ENCODE measurements at places on chromosomes 7 and 10.

- DNase-seq, result no peak
These were observed 2.7 kb downstream of the IGFBP1 start for GRCh38 chr7:45890902-45891461.

DNA sequence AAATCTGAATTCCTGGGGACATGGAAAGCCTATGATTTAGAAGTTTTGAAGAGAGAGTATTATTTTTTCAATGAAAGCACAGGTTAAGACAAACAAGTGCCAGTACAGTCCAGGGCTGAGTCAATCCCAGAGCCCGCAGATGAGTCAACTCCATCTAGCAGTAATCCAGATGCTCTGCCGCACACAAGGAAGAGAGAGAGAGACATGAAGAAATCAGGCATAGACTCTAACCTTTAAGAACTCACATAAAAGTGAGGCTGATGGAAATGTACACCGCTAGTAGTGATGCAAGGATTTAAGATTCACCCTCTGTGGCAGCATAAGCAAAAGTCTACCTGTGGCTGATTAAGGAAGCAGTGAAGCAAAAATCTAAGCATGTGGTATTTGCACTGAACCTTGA is 651.5 kb downstream of the TNS3 start:
- no peak for DNase-seq

DNA sequence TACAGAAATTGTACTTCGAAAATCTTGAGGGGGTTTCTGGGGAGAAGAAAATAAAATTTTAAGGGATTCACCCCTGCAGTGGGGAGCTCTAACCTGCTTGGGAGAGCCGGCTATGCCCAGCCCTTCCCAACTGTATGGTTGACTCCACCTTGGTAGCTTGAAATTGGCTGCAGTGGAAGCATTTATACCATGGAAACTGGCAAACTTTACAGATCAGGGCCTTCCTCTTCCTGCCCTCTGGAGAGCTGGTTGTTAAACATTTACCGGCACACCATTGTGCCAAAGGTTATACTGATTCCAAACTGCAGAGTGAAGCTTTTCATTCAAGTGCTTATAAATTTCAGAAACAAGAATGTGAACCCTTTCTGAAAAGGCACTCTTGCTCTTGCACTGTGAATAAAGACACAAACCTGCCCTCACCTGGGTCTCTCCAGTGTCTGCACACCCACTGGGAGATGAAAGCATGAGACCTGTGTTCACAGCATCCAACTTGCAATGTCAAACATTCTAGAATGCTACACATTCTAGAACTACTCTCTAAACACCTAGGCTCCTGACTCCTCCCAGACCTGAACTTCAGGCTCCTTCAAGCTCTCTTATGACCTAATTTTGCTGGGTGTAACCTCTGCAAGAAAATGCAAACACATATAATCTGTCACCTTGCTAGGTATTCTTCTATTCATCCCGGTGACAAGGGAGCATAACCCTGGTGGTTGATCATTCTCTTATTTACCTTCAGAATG is 44.7 kb downstream of the ABLIM1 start:
- DNase-seq, result no peak

DNA sequence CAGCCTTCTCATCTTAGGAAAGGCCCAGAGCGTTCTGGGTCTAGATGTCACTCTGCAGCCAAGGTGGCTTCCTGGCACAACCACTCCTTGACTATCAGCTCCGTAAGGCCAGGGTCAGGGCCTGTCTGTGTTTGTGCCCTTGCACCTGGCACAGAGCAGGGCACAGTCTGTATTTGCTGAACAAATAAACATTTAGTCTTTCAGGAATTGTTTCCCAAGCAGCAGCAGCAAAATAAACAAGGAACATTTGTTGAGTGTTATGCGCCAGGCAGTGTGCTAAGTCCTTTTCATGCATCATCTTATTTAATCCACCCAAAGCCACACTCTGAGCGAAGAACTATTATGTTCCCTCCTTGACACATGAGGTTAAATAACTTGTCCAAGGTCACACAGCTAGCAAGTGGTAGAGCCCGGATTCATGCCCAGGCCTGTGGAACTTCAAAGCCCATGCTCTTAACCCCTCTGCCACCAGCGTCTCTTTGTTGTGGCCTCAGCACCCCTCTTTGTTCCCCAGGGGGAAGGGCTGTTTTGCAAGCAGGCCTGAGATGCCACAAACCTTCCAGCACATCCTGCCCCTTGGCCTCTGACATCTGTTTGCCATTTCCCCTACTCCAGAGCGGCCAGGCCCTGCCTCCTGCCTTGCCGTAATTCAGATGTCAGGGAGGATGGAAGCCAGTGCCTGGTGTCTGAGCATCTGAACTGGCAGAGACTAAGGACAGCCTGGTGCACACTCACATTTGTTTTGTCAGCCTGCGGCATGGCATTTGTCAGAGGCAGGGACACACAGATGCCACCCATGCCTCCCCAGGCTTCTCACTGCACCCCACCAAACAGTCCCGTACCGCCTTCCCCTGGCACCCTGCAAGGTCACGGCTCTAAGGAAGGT is 325.8 kb upstream of the ZMIZ1 start:
- DNase-seq, result no peak

DNA sequence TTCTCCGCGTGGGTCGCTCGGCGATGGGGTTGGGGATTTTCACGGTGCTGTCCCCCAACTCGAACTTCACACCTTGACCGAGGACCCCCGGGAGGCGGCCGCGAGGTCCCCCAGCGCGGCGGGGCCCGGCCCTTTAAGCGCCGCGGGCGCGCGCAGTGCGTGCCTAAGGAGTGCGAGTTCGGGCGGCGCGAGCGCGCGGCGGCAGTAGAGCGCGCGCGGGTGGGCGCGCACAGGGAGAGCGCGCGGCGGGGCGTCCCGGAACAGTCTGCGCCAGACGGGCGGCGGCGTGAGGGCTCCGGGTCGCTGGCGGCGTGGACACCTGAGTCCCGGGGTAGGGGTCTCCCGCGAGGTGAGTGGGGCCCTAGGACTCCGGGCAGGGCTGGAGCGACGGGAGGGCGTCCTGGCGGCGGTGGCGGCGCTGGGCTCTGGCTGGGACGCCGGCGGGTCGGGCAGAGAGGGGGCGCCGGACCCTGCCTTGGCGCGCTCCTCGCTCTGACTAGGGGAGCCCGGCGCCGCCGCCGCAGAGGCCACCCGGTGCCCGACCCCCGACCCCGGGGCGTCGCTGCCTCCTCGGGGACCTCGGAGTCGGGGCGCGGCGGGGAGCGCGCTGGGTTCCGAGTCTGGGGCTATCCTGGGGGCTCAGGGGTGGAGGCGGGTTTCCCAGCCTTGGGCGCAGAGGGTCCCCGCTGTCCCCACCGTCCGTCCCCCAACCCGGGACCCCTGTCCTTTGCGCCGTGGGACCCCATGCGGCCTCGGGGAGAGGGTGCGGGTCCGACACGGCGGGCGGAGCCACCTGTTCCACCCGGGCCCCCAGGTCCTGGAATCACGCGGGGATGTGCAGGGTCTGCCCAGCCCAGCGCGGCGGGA is at the start of gene PROSER2:
Gene PROSER2, plus strand, starts transcription at position 235 of the 867 bp plus-strand sequence. CDS start 28,722 bp downstream, outside the sequence.
- peak; percentile 19 for DNase-seq

DNA sequence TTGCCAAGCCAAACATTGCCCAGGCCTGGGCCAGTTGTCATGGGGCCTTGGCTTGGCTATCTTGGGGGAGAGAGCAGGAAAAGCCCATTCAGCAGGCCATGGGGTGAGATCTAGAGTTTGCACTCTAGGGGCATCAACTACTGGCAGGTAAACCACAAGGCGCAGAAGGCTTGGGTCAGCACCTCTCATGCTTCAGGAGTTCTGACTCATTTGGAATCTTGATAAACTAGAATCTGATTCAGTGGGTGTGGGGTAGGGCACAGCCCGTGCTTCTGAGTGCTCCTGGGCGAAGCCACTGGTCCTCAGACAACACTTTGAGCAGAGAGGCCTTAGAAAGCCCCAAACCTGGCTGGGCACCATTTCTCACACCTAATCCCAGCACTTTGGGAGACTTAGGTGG is 81.1 kb downstream of the RGS10 start:
- DNase-seq, result no peak

DNA sequence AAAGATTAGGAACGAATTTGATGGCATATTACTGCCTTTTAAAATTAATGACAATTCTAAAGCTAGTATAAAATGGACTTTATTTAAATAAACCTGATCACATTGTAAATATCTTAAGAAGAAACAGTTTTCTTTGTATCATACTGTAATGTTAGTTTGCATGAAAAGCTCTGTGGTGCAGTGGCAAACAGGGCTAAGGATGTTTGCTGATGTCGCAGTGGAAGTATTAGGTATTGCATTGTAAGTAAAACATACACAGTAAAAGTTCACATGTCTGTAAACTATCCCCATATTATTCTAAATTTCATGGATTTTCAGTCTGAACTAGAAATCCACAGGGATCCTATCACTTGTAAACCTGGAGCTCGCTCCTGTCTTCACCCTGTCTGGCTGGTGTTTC is 252.6 kb upstream of the ZNF32 start:
- no peak for DNase-seq

DNA sequence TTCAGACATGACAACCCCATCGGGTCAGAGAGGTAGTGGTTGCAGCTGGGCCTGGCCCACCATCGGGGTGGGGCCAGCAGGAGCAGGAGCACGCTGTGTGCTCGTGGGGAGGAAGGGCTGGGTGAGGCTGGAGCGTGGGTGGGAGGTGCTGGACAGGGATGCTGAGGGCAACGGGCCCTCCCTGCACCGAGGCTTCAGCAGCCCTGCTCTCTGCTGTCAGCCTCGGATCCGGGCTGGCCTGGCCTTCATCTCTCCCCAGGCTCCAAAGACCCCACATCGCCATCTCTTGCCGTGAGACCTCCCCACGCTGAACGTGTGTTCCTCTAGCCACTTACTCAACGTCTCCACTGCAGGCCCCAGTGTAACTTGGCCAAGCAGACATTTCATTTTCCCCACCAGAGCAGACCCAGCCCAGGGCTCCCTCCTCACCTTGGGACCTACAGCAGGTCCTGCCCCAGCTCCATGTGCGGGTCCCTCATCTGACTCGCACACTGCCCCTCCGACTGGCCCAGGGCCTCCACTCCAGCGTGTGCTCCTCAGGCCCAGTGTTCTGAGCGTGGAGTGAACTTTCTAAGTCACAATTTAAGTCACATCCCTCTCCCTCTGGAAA is 462.4 kb downstream of the DNAJB6 start:
- DNase-seq, result no peak

DNA sequence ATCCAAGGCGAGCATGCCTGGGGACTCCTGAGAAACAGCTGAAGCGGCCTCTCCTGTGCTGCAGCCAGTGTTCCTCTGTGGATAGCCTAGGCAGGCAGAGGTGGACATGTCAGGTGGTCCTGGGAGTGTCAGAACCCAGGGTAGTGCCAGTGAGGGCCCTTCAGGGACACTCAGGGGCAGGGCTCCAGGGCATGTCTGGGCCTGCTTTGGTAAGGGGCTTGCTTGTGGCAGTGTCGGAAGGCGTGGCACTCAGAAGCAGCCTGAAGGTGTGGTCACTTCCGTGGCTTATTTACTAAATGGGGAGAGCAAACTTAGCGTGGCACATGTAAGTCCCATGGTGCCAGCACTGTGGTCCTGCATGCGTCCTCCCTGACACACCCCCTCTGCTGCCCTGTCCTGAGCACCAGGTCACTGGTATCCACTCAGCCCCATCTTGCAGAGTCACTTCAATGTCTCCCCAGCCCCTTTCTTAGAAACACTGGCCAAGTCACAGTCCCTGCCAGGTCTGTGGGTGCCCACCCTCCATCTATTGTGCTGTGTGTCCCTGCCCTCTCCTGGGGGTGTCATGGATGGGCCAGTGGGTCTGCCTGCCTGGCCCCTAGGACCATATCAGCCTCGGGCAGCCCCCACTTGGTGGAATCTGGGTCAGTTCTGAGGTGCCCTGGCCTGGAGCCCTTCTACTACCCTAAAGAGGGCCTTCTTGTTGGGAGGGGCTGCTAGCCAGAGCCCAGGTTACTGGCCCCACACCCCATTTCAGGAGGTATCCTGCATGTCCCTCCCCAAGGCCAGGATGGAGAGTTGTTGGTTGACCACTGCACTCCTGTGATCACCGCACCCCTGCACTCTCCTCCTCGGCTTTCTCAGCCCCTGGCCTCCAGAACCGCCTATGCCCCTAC is 6.4 kb downstream of the ZMIZ2 start:
- no peak for DNase-seq

DNA sequence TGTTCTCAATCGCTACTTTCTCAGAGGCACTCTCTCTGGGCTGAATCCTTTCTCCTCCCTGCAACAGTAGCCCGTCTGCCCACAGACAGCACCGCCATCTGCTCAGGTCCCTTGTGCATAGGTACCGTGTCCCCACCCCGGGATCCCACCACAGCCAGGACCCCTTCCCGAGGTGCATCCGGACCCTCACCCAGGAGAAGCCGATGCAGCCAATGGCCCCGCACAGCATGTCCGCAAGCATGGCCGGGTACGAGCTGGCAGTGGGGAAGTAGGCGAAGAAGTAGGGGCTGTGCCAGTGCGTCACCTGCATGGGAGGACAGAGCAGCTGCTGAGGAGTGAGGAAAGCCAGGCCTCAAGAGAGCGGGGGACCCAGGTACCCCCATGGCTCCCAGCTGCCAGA is 25.5 kb downstream of the DDC start:
- DNase-seq, result no peak

- DNase-seq, result no peak
These were observed 431.4 kb downstream of the DNAJB6 start for GRCh38 chr7:157768198-157768597.

GRCh38 chr7:131544449-131545301 is 11.8 kb downstream of the PODXL start:
- DNase-seq, result no peak

DNA sequence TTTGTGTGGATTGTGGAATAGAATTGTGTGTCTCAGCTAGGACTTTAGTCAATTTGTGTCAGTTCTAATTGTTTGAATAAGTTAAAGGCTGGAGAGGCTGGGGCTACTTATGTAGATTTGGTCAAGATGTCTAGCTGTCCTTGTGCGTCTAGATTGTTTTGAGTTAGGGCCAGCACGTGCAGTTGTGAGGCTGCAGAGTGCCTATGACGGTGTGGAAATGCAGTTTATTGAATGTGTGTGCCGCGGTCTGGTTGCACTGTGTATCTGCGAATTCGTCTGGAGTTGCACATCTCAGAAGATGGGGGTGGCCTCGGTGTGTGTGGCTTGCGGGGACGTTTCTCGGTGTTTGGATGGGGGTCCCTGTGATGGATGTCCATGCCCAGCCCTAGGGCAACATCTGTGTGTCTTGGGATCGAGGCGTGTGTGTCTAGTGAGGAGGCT is 10.2 kb downstream of the EMX2 start:
- no peak for DNase-seq

DNA sequence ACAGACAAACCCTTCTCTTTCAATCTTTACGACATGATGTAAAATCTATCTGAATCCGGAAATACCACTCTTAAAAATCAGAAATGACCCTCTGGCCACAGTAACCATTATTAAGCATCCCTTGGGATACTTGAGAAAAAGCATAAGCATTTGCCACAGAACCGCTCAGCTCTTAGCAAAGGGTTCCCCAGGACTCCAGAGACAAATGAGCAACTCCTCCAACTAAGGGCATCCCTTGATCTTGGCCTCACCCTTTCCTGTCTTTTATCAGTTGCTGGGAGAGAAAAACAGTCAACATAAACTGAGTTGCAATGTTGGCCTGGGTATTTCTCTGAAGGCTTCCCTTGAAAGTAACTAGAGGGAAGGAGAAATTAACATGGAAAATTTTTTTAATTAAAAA is 3.5 kb downstream of the PDLIM1 start:
- no peak for DNase-seq
